ENCODE measurements at places on chromosomes 7 and 10.
A peak's percentile ranks its signal among the peaks of the same experiment; 100 is the strongest.

DNA sequence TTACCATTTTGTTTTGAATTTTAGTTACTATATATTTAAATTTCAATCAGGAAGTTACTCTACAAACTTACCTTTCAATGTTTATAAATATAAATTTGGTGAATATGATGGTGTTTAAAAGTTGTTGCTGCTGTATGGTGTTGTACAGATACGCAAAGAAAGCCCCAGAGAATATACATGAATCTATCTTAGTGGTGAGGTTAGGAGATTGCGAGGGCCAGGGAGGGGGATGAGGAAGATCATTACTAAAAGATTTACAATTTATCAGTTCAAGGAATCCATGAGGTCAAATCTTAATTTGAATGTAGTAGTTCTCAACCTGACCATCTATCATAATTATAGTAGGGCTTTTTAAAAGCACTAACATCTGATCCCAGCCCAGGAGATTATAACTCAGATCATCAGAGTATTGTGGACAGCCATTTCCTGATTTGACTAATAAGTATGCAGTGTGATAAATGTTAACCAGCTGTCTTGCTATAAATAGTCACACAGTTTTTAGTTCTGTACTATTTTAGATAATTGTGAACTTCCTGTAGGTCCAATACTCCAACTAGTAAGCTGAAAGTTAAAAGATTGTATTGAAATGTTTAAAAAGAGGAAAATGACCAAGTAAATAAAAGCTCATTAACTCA lies 23.6 kb downstream of the FAM3C start:
- peak; percentile 19 for DNase-seq

GRCh38 chr10:23656735-23657134 lies 217.9 kb downstream of the OTUD1 start:
- peak; percentile 1 for DNase-seq

DNA sequence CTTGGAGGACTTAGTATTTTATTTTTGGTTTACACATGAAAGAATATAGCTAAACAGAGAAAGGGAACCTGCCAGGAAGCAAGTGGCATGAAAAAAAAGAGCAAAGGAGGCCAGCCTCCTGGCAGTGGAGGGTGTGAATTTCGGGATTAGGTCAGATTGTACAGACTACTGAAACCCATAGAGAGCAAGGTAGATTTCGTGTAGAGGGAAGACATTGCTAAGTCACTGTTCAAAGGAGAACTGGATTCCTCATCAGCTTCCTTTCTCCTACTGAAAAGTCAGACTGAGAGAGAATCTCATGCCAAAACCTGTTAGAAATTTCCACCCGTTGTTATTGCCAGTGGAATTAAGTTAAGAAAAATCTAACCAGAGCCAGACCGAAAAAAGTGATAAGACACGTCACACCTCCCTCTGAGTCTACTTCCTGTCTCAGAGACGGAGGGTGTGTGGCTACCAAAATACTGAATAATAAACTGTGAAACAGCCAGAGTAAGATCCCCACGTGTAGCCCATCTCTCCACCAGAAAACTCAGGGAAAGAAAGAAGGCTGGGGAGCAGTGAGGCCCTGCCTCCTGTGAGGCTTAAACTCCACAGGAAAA lies 118.8 kb downstream of the SKIDA1 start:
- DNase-seq: peak; percentile 65

DNA sequence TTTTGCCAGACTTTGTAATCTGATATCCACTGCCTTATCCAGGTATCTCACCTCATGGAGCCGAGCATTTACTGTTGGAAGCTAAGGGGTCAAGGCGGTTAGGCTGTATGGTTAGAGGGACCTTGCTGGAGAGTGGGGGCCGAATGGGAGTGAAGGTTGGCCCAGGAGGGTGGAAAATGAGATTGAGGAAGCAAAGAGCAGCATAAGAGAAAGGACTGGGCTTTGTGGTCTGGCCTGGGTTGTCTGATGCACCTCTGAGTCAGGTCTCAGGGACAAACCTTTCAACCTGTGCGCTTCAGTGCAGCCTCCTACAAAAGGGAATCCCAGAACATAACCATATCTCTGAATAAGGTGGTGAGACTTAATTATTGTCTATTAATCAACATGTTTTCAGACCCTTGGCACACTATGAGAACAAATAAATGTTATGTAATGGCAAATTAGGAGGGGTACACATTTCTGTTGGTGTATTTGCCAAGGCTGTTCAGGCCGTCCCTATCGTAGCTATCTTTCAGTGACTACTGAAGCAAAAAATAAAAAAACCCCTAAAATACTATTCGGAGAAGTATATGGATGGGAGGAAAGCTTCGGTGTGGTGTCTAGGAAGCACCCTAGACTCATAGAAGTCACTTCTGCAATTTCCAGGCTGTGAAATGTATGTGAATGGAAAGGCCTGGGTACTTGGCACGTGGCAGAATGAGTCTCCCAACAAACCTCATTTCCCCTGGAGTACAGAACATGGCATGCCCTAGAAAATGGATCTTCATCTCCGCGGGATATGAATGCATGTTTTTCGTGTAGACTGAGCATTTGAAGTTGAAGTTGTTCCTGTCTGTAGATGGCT lies 4.3 kb downstream of the CAMK1D start:
- DNase-seq: no peak

DNA sequence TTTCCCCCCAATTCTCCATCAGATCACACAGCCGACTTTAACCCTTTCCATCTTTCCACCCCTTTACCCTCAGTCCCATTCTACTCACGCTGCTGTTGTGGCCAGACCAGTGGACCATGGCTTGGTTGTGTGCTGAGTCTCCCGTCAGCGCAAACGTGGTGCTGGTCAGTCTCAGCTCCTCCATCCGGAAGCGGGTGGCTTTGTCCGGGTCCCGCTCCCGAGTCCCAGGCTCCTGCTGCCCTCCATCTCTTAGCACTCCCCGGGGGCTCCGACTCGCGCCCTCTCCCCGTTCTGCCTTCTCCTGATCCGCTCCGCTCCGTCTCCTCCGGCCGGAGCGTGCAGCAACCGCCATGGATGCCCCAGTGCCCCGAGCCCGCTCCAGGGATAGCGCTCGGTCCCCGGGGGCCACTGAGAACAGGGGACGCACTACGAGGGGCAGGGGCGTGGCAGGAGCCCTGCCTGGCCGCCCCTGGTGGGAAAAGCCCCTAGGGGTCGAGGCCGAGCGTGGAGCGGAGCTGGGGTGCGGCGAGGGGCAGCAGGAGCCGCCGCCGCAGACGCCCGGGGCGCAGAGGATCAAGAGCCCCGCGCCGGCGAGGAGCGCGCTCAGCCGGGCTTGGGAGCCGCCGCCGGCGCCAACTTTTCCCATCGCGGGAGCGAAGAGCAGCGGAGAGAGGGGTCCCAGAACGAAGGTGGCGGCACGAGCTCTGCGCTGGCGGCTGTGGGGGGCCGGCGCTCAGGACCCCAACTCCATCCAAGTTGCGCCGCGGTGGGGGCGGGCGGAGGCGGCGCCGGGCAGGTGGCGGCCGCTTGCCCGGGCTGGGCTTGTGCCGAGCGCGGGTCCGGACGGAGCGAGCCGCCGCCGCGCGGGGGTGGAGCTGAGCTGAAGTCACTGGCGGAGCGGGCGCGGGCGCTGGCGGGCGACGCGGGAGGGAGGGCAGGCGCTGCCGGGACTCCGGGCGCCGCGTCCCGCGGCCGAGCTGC lies at the start of gene SORCS1:
Gene SORCS1, minus strand, starts transcription at position 826 of the 981 bp plus-strand sequence.
- DNase-seq: peak; percentile 4

- DNase-seq: no peak
Observed at GRCh38 chr7:55449205-55449991, 84.3 kb downstream of the LANCL2 start.

DNA sequence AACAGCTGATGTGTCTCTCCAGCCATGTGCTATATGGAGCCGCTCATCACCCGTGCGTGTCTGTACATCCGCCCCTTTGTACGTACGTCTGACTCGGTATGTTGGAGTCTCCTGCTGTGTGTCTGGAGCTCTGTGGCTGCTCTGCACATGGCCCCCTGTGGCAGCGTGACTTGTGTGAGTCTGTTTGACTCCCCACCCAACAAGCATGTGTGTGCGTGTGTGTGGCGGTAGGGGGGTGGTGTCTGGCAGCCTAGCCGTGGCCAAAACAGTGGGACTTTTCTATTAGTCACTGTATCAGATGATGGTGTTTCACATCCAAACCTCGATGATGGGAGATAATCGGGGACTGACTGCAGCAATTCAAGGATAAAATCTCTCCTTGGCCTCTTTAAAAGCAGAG lies 94.1 kb downstream of the COL13A1 start:
- DNase-seq: peak; percentile 98

- no peak for DNase-seq
Observed at GRCh38 chr7:77413128-77413527, 3.0 kb downstream of the GSAP start.

GRCh38 chr10:92181575-92181974 lies 109.3 kb downstream of the CPEB3 start:
- peak; percentile 2 for DNase-seq

- DNase-seq: no peak
Observed at GRCh38 chr10:72904806-72905205, 11.3 kb downstream of the OIT3 start.

DNA sequence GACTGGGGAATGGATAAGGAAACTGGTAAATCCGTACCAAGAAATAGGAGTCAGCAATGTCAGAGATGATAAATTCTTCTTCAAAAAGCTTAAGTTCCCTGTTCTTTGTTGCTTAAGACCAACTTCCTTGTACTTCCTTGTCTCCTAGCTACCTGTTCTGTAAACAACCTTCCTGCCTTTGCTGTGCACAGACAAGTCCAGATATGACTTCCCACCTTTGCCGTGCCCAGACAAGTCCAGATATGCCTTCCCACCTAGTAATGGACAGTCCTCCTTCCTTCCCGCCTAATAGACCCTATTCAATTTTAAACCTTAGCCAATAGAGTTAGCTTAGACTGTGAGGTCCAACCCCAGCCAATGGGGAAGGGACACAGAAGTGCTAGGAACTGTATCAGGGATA lies 2.5 kb upstream of the ZNF33A start:
- DNase-seq: no peak

DNA sequence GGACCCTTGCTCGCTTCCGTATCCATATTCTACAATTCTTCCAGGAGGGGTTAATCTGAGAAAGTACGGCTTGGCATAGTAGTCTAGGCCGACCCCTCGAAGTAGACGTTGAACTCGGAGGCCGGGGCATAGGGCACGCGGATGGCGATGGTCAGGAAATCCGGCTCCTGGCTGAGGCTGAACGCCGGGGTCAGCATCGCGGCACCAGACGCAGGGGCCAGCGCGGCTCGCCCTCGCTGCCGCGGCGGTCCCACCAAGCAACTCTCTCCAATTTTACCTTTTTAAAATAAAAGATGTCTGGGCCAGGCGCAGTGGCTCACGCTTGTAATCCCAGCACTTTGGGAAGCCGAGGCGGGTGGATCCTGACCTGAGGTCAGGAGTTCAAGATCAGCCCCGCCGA lies 7.3 kb upstream of the SGMS1 start:
- DNase-seq: no peak

DNA sequence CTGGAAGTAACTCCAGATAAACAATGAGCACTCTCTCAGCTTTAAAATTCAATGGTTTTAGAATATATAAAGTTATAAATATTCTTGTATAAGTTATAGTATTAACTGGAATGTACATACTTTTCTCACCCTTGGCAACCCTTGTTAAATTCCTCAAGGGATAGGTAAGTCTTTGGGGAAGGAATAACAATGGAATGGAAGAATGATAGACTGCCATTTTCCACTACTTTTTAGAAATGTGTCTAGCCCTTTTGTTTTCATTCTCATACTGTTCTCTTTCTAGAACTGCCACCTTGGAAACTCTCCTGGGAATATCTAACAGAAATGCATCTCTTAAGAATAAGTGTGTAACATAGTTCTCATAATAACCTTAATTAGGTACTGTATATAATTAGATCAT lies 8.3 kb downstream of the KIF5B start:
- no peak for DNase-seq

DNA sequence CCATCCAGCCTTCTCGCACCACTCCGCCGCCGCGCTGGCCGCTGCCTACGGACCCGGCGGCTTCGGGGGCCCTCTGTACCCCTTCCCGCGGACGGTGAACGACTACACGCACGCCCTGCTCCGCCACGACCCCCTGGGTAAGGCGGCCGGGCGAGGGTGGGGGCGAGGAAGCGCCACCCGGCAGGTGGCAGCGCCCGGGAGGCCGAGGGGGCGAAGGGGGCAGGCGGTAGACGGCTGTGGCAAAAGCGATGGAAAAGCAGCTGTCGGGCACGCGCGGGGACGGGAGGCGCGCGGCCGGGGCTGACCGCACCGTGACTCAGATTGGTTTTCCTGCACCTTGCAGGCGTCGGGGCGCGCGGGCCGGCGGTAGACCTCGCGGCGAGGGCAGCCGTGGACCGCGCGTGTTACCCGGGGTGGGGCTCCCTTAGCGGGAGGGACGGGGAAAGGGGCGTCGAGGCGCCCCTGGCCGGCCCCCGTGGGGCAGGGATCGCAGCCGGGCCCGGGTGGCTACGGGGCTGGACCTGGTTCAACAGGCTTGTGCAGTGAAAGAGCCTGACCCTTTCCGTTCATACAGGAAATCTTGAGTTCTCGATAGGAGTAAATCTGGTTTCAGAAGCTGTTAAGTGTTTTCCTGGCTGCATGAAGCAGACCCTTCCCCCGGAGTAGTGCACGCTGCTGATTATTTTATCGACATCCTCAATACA lies 608 bp downstream of the HHEX start:
- peak; percentile 16 for DNase-seq

- no peak for DNase-seq
Observed at GRCh38 chr7:141452911-141453310, 98.3 kb upstream of the AGK start.

DNA sequence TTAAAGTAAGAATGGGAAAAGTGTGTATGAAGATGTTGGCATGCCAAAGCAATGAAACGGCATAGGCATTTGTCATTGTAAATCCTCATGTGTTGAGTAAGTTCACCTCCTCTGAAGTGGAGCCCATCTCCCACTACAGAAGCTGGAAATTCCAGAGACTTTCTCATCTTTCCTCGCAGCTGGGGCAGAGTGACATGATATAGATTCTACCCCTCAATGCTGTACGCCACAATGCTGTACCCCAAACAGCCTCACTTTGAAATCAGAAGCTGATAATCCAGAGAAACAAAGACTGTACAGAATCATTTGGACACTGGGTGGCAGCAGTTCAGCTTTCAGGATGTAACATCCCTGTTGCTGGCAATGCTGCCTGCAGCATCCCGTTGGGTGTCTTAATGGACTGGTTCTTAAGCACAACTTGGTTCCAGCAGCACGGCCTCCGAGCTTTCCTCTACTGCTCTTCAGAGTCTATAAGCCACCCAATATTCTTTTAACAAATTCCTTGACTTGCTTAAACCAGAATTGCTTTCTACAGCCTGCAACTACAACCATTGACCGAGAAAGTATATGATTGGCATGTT lies 18.8 kb downstream of the ZC3HAV1L start:
- DNase-seq: peak; percentile 70

GRCh38 chr7:151053096-151053495 lies 4.6 kb downstream of the CDK5 start:
- no peak for DNase-seq

GRCh38 chr7:131223151-131223550 lies 104.5 kb upstream of the MKLN1 start:
- no peak for DNase-seq

Measured in fibroblast of skin of scalp (primary cell).